ENCODE measurements at places on chromosomes 2 and 18. TPM values are rescaled to one million over a fixed set of nuclear protein-coding genes. Genes with fewer than 3 reads are reported as not detected.
A peak's percentile ranks its signal among the peaks of the same experiment; 100 is the strongest.

Gene RGPD8
- total RNA-seq: 10.2 TPM

Gene RFTN2
- total RNA-seq: 24.9 TPM

DNA sequence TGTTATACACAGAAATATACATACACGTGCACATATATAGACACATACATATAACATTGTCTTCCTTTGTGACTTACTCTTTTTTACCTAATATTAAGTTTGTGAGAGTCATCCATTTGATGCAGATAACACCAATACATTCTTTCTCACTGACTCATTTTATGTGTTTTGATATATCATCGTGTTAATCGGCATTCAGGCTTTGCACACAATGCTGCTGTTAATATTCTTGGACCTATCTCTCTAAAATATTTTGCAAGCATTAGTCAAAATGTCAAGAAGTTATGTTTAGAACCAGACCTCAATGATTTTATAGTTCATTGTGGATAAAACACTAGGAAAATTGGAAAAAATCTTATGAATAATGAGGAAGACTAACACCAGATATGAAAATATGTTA, 441.1 kb downstream of the LRATD1 start:
- no peak for DNase-seq
- no peaks in the 10 kb centered on the region for H3K27me3 ChIP-seq
- no peak overlapping the region for H3K4me3 ChIP-seq
- no peaks in the 10 kb centered on the region for H3K4me1 ChIP-seq

GRCh38 chr18:50830544-50830943, 10.7 kb upstream of the MRO start:
- DNase-seq: peak; percentile 66
- H3K4me1 ChIP-seq: no peaks in the 10 kb centered on the region
- no peaks in the 10 kb centered on the region for H3K27me3 ChIP-seq
- H3K36me3 ChIP-seq: no peaks in the 10 kb centered on the region
- H3K27ac ChIP-seq: no peak overlapping the region

DNA sequence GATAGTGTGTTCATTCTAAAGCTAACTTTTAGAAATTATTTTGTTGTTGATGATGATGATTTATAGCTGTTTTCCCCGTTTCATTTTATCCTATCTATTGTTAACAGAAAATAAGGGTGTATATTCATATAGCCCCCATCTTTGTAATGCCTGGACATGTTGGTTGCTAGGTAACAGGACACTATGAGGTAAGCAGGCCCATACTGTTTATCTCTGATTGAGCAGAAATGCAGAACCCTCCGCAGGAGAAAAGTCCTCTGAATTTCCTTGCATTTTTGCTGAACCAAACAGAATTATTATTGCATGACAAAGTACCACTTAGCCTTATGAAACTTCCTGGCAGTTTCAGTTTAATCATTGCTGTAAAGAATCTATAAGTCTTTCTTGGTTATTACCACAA, 339.4 kb downstream of the DCC start:
- no peak for DNase-seq
- no peaks in the 10 kb centered on the region for H3K27me3 ChIP-seq
- H3K4me3 ChIP-seq: no peak overlapping the region
- H3K27ac ChIP-seq: no peak overlapping the region
- H3K4me1 ChIP-seq: no peaks in the 10 kb centered on the region

- no peaks in the 10 kb centered on the region for H3K4me1 ChIP-seq
- no peaks in the 10 kb centered on the region for H3K36me3 ChIP-seq
- no peak overlapping the region for H3K27ac ChIP-seq
- no peak for DNase-seq
- no peaks in the 10 kb centered on the region for H3K27me3 ChIP-seq
- H3K4me3 ChIP-seq: no peak overlapping the region
Measured at GRCh38 chr2:233041722-233042323, 9.4 kb downstream of the NEU2 start.

GRCh38 chr2:3487028-3487425, 32.3 kb downstream of the ADI1 start:
- peaks cover 21% of the 10 kb centered on the region for H3K36me3 ChIP-seq
- no peak overlapping the region for H3K4me3 ChIP-seq
- H3K4me1 ChIP-seq: peaks cover 34% of the 10 kb centered on the region
- no peak for DNase-seq
- no peaks in the 10 kb centered on the region for H3K27me3 ChIP-seq
- no peak overlapping the region for H3K27ac ChIP-seq
